ENCODE measurements at places on chromosomes 13 and 19.
A peak's percentile ranks its signal among the peaks of the same experiment; 100 is the strongest.

GRCh38 chr13:112669881-112670499 is 19.8 kb upstream of the ATP11A start:
- no peak for DNase-seq

DNA sequence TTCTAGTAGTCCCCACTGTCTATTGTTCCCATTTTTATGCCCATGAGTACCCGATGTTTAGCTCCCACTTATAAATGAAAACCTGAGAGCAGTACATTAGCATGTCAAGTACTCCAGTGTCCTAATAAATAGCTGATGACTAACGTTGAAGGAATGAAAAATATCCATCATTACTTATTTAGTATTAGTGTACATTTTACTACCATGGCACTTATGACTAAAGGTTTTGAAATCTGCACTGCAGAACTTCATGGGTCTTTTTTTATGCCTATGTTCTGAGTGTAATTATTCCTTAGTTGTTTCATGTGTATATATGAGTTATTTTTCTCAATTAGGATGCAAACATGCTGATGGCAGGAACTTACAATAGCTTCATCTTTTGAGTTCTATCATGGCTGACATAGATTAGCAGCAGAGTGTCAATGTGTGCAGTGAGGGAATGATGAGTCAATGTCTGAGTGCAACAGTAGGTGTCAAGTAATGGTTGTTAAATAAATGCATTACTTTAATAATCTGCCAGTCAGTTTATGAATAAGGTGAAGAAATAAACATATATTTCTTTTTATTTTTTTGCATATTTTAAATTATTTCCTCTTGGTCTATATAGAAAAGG is 188.4 kb downstream of the ITGBL1 start:
- DNase-seq, result no peak

- DNase-seq, result no peak
Measured at GRCh38 chr13:25203127-25203740, 31.1 kb upstream of the AMER2 start.

- no peak for DNase-seq
Measured at GRCh38 chr13:91904005-91904404, 505.6 kb downstream of the GPC5 start.

GRCh38 chr13:44906230-44906629 is 83.0 kb downstream of the NUFIP1 start:
- no peak for DNase-seq

DNA sequence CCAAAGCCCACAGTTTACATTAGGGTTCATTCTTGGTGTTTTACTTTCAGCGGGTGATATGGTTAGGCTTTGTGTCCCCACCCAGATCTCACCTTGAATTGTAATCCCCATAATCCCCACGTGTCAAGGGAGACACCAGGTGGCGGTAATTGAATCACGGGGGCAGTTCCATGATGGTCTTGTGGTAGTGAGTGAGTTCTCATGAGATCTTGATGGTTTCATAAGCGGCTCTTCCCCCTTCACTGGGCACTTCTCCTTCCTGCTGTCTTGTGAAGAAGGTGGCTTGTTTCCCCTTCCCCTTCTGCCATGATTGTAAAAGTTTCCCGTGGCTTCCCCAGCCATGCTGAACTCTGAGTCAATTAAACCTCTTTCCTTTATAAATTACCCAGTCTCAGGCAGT is 12.0 kb downstream of the FPR2 start:
- no peak for DNase-seq

- peak; percentile 59 for DNase-seq
Measured at GRCh38 chr19:42199440-42200115, 17.9 kb downstream of the DEDD2 start.

GRCh38 chr19:48637948-48638830 is 1.0 kb upstream of the DBP start:
- DNase-seq, result peak; percentile 64

- DNase-seq, result no peak
Measured at GRCh38 chr19:36420961-36421748, 2.7 kb upstream of the ZFP82 start.

DNA sequence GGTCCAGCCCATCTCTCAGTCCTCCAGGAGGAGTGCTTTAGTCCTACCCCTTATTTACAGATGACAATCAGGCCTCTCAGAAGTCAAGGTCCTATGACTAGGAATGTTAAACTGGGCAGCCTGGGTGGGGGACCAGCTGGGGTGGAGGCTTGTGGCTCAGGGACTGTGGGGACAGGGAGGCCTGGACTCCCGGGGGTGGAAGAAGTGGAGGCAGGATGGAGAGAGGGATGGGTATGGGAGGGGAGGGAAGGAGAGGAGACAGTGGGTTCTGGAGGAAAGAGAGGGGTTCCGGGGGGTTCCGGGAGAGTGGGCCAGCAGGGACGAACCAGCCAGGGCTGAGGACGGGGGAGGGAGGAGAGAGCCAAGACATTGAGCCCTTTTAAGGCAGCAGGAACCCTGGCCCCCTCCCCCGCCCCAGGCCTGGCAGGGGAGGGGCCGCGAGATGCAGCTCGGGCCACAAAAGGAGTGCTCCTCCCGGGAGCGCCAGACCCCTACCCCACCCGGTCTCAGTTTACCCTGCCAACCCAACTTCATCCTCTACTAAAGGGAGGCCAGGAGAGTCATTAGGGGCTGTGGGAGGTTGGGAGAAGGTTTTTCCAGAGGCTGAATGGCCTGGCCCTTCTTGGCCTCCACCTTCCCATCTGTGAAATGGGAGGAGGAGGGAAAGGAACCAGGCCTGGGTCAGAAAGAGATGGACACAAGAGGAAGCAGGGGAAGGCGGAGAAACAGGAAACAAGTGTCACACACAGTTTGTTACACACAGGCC is 1.7 kb downstream of the DMPK start:
- DNase-seq, result no peak

DNA sequence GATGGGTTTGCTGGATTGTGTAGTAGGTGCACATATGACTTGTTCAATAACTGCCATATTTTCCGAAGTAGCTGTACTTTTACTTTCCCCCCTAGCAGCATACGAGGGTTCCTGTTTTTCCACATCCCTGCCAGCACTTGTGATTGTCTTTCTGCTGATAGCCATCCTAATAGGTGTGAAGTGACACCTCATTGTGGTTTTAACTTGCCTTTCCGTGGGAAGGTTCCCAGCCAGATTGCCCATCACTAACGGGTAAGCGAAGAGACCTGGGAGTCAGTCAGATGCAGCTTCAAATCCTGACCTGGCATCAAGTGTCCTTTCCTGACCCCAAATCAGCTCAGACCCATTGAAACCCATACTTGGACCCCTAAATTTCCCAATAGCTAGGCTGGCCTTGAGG is 4.5 kb downstream of the CLPTM1 start:
- DNase-seq, result no peak

DNA sequence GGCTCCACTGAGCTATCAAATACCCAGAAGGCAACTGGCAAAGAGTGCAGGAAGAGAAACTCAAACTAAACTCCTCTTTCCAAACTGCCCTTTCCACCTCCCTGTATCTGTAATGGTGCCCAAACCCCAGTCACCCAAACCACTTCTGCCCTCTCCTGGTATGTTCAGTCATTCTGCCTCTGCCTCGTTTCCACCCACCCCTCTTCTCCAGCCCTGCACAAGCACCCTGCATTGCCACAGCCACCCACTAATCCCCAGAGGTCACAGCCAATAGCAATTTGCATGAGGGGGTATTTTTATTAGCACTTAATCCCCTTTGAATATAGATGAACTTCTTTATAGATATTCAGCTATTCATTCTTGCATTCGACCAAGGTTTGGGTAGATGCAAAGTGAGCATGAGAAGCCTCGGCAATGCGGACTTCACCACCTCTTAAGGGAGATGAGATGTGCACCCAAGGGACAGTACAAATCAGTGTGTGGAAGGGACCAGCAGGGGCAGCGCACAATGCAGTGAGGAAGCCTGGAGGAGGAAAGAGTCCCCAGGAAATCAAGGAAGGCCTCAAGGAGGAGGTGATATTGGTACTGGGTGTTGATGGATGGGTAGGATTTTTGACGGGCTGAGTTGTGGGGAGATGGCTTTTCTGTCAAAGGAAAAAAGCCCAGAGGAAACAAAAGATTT is 12.4 kb downstream of the TMEM272 start:
- no peak for DNase-seq

GRCh38 chr19:6572217-6572616 is 18.7 kb downstream of the CD70 start:
- DNase-seq, result no peak

GRCh38 chr19:30116984-30117555 is 175.0 kb downstream of the URI1 start:
- no peak for DNase-seq

DNA sequence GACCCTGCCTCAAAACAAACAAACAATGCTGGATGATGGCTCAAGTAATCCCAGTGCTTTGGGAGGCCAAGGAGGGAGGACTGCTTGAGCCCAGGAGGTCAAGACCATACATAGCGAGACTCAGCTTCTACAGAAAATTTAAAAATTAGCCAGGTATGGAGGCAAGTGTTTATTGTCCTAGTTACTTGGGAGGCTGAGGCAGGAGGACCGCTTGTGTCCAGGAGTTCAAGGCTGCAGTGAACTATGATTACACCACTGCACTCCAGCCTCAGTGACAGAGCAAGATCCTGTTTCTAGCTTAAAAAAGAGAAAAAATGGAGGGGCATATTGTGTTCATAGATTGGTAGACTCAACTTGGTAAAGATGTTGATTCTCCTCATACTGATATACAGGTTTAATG is 36.2 kb downstream of the KPNA3 start:
- DNase-seq, result no peak

DNA sequence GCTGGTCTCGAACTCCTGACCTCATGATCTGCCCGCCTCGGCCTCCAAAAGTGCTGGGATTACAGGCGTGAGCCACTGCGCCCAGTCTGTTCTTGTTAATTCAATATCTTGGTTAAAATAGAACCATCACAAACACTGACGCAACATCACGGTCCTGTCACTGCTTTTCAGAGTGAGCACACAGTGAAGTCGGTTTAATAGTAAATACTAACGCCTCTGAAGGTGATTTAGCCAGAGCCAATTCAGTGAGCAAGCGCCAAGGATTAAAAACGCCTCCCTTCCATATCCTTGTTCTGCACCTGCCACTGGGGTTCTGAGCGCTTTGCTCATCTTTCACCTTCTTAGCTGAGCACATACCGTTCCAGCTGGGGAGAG is 30.3 kb downstream of the LAMP1 start:
- no peak for DNase-seq

GRCh38 chr19:6393983-6394412 is 1.0 kb upstream of the GTF2F1 start:
- DNase-seq, result no peak

DNA sequence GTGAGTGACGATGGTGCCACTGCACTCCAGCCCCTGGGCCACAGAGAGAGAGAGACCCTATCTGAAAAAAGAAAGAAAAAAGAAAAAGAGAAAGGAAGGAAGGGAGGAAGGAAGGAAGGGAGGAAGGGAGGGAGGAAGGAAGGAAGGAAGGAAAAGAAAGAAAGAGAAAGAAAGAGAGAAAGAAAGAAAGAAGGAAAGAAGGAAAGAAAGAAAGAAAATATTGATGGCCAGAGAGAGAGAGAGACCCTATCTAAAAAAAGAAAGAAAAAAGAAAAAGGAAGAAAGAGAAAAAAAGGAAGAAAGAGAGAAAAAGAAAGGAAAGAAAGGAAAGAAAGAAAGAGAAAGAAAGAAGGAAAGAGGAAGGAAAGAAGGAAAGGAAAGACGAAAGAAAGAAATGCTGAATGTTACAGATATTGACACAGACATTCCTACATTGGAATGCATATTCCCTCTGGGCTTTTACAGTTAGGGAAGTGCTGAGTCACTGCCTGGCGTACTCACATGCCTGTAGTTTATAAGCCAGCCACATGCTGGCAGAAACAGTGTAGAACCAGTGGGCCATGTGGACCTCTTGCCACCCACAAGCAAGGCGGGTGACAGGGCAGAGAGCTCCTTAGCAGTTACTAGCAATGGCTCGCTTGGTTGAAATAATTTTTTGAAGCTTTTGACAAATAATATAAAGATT is 34.6 kb upstream of the SLC46A3 start:
- DNase-seq, result no peak

GRCh38 chr19:46137915-46138473 is 10.0 kb upstream of the IGFL2 start:
- DNase-seq, result no peak

GRCh38 chr19:4369109-4369887 is 25.9 kb downstream of the MPND start:
- no peak for DNase-seq

DNA sequence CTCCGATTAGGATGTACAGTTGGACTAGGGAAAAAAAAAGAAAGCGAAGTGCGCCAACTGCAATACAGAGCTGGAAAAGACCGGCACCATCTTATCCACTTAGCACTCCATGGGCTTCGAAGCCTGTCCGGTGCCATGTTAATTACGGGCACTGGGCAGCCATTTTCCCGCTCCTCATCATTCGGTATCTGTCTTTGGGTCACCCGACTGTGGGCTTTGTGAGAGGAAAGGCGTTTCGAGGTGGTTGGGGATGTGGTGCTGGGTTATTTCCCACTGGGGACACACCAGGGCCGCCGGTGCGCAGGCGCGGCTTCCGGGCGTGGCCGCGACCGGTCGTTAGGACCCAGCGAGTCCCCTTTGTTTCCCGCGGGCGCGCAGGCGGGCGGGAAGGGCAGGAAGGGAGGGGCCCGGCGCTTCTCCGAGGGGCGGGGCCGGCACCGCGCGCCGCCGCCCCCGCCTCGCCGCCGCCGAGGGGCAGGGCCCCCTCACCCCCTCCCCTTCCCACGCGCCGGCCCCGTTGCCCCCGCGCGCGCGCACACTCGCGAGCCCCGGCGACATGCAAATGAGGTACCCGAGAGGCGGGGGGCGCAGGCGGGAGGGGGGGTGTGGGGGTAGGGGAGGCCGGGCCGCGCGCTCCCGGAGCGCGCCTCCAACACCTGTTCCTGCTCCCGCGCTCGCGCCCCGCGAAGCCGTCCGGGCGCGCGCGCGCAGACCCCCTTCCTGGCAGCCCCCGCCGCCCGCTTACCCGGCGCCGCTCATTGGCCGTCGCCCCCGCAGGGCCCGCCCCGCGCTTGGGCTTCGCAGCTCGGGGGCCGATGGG is at the start of gene ZNF524:
TSS of gene ZNF524 (plus strand) at position 447 of the 820 bp plus-strand sequence. CDS start 1,825 bp downstream, outside the sequence.
- no peak for DNase-seq

- no peak for DNase-seq
Measured at GRCh38 chr19:3690551-3691371, 9.5 kb downstream of the PIP5K1C start.

- no peak for DNase-seq
Measured at GRCh38 chr19:51548213-51548651, 16.8 kb upstream of the SIGLEC6 start.

All from SIG-M5 (cell line).